ENCODE measurements at places on chromosomes 6 and 20.

DNA sequence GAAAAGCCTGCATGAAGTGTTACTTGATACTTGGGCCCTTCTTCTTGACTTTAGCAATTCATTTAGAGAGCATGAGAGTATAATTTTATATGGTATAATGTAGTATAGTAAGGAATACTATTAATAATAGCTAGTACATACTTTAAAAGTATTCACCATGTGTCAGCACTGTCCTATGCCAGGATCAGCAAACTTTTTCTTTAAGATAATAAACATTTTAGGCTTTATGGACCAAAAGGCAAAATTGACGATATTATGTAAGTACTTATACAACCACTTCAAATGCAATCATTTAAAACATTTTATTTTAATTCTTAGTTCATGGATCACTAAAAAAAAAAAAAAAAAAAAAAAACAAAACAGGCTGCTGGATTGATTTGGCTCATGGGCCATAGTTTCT, 163.9 kb downstream of the IBTK start:
- no peak for DNase-seq

DNA sequence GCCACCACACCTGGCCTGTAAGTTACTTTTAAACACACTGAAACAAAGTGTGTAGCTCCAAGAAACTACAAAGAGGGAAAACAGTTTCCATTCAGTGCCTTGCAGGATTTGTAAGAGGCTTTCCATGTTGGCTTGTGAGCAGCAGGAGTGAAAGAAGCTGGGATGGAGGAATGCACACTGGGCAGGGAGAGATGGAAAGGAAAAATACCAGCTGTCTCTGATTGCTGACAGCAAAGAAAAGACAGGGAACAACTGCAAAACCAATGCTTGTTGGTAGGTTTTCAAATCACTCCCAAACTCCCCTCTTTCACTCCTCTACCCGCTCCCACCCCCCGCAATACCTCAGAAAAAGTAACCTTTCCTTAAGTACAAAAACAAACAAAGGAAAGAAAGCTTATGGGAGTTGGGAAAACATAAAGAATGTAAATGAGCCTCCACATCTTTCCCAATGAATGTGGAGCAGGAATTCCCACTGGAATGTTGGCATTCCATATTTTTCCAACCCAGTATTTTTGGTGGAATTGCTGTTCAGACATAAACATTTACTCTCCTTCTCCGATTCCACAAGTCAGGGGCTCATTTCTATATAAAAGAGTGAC, 166.1 kb downstream of the THBS2 start:
- DNase-seq, result no peak

- DNase-seq, result no peak
Measured at GRCh38 chr6:87059943-87060342, 35.0 kb downstream of the CGA start.

DNA sequence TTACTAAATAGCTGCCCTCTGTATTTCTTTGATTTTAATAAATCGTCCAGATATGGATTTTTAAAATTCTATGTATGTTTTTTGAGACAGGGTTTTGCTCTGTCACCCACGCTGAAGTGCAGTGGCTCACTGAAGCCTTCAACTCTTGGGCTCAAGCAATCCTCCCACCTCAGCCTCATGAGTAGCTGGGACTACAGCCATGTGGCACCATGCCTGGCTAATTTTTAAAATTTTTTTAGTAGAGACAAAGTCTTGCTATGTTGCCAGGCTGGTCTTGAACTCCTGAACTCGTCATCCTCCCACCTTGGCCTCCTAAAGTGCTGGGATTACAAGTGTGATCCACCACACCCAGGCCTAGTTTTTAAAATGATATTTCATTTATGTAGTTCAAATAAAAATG, 47.4 kb upstream of the DDR1 start:
- DNase-seq, result no peak

GRCh38 chr20:10511170-10511508, 76.0 kb downstream of the SLX4IP start:
- no peak for DNase-seq

GRCh38 chr20:61126369-61127195, 125.5 kb upstream of the CDH4 start:
- DNase-seq, result no peak

DNA sequence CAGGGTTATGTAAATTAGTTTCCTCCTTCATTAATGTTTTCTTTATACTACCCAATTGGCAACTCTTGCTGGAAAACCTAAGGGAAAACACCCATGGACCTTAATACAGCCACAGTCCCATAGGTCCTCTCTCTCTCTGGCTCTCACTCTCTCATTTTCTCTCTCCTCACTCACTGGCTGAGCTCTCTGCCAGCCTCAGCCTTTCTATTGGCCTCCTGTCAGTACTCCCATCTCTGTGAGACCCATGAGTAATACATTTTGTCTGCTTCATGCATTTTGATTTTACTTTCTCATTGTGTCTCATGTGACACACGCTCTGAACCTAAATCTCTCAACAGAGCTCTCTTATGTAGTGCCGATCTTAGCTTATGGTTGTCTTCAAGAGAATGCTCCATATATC, 907.5 kb downstream of the C6orf118 start:
- no peak for DNase-seq

GRCh38 chr6:163706500-163707087, 292.1 kb downstream of the QKI start:
- DNase-seq, result no peak

DNA sequence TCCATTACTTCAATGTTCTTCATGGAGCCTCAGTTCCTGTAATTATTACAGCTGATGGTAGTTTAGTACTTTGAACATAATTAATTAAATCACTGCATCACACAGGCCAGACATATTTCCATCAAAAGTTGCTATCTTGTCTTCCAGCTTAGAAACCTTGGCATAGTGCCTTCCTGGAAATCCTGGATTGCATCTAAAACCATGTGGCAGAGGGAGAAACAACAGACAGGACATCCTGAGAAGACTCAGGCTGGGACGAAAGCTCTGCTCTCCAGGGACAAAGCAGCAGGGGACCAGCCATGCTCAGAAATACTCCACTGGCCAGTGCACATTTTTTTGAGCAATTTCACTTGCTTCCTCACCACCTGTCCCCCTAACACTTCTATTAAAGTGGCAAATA, 55.3 kb downstream of the TBX18 start:
- DNase-seq, result no peak

- no peak for DNase-seq
Measured at GRCh38 chr6:37316071-37316470, 37.7 kb upstream of the RNF8 start.

- DNase-seq, result peak; percentile 79
Measured at GRCh38 chr6:108835218-108835850, 12.9 kb upstream of the ARMC2 start.

DNA sequence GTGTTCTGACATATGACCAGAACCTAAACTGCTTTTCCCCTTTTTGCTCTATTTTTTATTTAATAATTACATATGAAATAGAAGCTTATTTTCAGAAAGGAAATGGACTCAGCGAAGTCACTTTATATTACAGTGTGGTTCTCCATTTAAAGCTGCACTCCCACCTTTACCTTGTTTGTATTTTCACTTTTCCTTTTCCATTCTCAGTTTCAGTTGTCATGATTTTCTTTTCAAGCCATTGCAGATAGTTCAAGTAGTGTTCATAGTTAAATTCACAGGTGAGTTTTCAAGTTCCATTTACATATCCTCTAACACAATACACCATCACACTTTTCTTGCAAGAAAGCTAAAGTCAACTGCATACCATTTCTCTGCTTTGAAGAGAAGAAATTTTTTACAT, 400.2 kb downstream of the HACE1 start:
- no peak for DNase-seq

DNA sequence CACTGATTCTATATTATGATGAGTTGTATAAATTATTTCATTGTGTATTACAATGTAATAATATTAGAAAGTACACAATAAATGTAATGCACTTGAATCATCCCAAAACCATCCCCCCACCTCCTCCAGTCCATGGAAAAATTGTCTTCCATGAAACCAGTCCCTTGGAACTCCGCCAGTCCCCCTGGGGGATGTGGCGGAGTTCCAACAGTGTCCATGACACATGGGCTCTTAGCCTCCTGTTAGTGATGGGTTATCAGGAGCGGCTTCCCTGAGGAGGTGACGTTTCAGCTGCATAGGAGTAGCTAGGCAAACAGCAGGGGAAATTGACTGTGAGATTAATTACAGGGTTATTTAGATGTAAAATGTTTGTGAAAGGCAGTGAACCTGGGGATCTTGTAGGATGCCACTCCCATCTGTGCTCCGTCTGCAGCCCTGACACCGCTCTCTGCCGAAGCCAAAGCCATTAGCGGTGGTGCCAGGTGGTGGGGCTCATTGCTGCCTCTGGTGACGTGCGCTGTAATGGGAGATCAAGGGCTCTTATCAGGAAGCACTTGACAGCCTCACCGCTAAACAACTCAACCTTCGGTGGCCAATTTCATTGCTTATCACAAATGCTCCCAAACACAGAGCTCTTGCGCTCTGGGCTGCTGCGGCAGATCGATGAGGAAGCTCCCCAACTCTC, 81.6 kb upstream of the MC3R start:
- no peak for DNase-seq

GRCh38 chr6:165040440-165040839, 269.0 kb downstream of the C6orf118 start:
- no peak for DNase-seq

GRCh38 chr6:144119376-144119775, 24.0 kb upstream of the SF3B5 start:
- no peak for DNase-seq

- DNase-seq, result no peak
Measured at GRCh38 chr6:145077382-145077781, 657.9 kb downstream of the EPM2A start.

DNA sequence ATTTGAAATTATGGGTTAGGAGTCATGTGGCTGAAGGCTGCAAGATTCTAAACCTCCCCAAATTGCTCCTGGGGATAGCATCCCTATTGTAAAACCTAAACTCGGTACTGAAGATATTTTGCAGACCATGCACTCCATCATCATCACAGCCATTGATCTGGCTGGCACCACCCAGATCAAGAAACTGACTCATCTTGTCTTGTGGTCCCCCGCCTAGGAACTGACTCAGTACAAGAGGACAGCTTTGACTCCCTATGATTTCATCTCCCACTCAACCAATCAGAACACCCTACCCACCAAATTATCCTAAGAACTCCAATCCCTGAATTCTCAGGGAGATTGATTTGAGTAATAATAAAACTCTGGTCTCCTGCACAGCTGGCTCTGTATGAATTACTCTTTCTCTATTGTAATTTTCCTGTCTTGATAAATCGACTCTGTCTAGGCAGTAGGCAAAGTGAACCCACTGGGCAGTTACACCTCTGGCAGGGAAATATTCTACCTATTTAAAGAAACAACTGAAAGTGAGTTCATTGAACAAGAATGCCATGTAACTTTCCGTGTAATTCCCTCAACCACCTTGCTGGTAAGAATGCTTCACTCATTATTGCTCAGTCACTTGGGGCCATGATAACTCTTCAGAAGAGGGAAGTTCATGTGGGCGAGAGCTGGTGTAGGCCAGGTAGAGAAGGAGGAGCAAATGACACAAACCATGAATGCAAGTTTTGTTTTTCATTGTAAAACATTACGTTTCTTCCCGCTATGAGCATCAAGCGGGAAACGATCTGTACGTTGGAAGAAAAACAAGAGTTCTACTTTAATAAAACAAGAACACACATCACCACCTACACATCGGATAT, 602.9 kb upstream of the ARID1B start:
- no peak for DNase-seq

GRCh38 chr6:2462831-2463230, 217.4 kb upstream of the GMDS start:
- no peak for DNase-seq

DNA sequence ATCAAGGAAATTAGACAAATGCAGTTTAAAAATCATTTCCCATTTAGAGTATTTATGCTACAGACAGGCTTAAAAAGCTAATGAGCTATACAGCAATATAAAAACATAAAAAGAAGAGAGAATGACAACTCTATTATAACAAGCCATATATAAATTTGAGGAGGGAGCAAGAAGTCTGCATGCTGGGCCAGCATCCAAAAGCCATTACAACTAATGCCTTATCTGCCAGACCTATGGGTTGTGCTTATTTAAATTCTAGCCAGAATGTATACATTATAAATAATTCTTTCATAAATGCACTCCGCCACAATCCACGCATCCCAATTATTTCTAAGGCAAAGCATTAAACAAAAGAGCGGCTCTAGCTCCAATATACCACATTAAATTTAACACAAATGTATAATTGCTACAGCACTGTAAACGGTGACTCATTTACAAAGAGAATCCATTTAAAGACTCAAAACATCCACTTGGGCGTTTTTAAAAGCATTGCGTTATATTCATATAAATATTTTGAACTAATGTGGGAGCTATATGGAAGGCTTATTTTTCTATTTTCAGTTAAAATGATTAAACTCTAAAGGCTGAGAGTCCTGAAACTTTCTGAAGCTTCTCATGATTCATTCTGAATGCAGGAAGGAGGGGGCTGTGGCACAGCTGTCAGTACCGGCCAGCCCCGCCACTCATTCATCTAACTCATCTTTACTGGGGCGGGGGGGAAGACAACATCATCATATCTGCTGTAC, 37.7 kb upstream of the RAB22A start:
- DNase-seq, result no peak

DNA sequence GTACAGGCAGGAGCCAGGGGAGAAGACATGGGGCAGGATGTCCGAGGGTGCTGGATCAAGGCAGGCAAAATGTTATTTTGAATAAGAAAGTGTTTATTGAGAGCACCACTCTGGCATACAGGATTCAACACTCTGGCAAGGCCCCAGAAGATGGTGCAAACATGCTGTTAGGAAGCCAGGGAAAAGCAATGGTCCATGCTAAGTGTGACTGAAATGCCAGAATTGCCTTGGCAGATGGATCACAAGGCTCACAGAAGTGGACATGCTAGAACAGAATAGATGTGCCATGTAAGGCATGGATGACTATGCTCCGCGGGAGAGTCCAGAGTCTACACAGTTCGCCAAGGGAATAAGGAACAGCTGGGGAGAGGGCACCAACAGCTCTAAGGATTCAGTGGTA, 54.6 kb downstream of the QRSL1 start:
- DNase-seq, result no peak

GRCh38 chr6:23562554-23562953, 563.5 kb upstream of the NRSN1 start:
- no peak for DNase-seq

DNA sequence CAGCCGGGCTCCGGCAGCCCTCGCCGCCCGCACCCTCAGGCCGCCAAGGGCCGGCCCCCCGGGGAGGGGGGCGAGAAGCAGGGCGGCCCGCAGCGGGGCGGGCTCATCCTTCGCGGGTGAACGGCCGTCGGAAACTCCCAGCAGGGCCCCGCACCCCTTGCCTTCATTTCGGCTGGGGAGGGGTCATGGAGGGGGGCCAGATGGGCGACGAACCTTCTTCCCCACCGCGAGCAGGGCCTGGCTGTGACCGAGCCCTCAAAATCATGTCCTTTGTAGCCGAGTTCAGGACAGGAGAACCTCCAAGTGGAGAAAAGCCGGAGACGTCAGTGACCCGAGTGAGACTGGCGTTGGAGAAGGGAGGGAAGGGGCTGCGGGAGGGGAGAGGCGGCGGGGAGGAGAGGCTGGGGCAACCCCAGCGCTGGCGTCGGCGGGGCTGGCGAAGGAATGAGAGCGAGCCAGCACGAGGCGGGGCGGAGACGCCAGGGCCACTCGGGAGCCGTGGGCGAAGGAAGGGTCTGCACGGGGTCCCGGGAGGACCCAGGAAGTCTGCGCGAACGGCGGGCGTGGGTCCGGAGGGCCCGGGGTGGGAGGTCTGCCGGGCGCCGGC, 571 bp upstream of the FOXC1 start:
- no peak for DNase-seq

- DNase-seq, result no peak
Measured at GRCh38 chr6:29451471-29452193, 5.2 kb downstream of the OR11A1 start.

All from activated T-cell treated with anti-CD3 and anti-CD28 coated beads for 4 hours (primary cell).